ENCODE measurements at places on chromosomes 12 and 14. TPM values are rescaled to one million over a fixed set of nuclear protein-coding genes. Genes with fewer than 3 reads are reported as not detected.

GRCh38 chr14:101542391-101542790 lies 18.9 kb upstream of the DIO3 start:
- DNase-seq: no peak

- DNase-seq: no peak
These were observed 4.1 kb upstream of the DYNC1H1 start for GRCh38 chr14:101960225-101960624.

KLHDC1 gene
- 0.97 TPM for total RNA-seq

CLEC1A gene
- total RNA-seq: 1.9 TPM

RIN3 gene
- 1.9 TPM for total RNA-seq

Data from esophagus squamous epithelium (tissue), 5 donors.